ENCODE measurements at places on chromosomes 3 and 15.

DNA sequence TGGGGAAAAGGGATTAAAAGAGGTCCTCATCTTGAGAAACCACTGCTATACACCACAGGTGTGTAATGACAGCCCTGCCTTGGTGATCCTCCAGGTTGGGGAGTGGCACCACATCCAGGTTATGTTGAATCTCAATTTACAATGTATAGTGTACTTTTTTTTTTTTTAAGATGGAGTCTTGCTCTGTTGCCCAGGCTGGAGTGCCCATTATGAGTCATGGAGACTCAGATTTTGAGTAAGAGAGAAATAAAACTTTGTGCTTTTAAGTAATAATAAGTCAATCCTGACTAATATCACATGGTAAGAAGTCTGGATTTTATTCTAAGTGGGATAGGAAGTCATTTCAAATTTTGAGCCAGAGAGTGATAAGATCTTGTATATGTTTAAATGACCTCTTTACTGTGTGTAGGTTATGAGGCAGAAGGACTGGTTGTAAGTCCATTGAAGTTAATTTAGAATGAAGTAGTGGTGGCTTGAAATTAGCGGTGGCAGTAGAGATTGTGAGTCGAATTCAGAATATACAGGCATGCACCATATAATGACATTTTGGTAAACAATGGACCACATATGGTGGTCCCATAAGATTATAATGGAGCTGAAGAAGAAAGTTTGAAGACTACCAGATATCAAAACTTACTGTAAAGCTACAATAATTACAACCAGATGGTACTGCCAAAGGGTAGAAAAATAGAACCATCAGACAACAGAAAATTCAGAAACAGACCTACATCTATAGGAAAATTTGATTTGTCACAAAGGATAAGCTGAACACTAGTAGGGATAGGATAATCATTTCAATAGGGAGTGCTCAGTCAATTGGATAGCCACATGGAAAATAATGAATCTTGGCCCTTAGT lies 20.7 kb downstream of the POPDC2 start:
- no peaks in the 10 kb centered on the region for H3K27me3 ChIP-seq
- no peak for DNase-seq
- no peak overlapping the region for H3K27ac ChIP-seq
- H3K4me1 ChIP-seq: peaks cover 3% of the 10 kb centered on the region
- no peak overlapping the region for H3K4me3 ChIP-seq

DNA sequence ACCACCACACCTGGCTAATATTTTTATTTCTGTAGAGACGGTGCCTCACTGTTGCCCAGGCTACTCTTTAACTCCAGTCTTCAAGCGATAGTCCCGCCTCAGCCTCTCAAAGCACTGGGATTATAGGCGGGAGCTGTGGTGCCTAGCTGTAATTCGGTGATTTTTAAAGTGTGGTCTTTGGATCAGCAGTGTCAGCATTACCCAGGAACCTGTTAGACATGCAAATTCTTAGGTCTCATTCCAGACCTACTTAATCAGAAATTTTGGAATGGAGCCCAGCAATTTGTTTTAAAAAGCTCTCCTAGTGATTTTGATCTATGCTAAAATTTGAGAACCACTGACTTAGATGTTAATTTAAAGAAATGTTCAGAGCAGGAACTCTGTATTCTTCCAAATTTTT lies 51.9 kb downstream of the GOLM2 start:
- H3K4me3 ChIP-seq: no peak overlapping the region
- peaks cover 70% of the 10 kb centered on the region for H3K36me3 ChIP-seq
- H3K4me1 ChIP-seq: no peaks in the 10 kb centered on the region

DNA sequence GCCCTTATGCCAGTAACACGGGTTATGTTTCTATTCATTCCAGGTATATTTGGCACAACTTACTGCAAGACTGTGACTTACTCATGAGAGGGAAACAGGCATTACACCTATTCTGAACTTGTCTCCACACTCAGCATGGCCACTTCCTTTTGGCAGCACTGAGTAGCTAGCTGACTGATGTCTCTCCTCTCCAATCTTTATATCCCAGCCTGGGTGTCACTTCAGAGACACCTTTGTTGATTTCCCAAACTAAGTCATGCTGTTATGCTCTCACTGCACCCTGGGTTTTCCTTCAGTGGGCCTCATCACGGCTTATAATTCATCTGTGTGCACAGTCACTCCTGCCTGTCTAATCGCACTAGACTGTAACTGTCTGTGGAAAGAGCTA lies 114.8 kb downstream of the MYLK start:
- H3K36me3 ChIP-seq: no peaks in the 10 kb centered on the region
- no peak overlapping the region for H3K4me3 ChIP-seq
- H3K4me1 ChIP-seq: no peaks in the 10 kb centered on the region
- no peak overlapping the region for H3K27ac ChIP-seq
- DNase-seq: no peak

DNA sequence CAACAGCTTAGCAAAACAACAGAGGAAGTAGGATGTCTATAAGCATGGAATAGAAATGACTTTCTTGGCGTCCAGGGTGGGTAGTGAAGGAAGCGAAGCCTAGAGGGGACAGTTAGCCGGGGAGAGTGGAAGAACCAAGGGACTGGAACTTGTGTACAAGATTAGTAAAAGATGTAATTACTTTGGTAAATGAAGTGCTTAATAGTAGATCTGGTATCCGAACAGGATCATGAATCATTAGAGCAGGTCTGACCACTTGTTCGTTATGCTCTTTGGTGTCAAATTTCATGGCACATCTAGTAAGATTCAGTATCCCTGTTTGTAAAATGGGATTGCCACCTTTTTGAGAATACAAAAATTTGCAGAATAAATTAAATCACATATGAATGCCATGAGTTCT lies 112.5 kb upstream of the MLF1 start:
- no peak overlapping the region for H3K4me3 ChIP-seq
- no peak overlapping the region for H3K27ac ChIP-seq
- H3K4me1 ChIP-seq: no peaks in the 10 kb centered on the region
- no peak for DNase-seq
- no peaks in the 10 kb centered on the region for H3K36me3 ChIP-seq

DNA sequence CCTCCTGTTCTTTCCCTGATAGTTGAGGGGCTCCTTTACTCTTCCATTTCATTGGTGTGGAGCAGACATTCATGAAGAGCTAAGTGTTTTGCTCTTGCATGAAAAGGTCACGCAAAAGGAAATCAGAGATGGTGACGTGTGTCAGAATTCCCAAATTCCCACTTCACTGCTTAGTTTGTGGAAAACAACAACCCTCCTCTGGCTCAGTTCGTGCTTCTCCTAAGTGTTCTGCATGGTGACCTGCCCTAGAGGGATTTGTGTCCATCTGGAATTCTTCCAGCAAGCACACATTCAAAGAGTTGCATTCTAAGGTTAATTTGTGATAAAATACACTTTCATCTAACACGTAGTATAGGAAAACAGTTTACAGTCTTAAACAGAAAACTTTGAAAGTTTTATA lies 95.6 kb downstream of the IMPG2 start:
- H3K36me3 ChIP-seq: no peaks in the 10 kb centered on the region
- H3K27ac ChIP-seq: no peak overlapping the region
- no peaks in the 10 kb centered on the region for H3K4me1 ChIP-seq
- no peaks in the 10 kb centered on the region for H3K27me3 ChIP-seq
- no peak overlapping the region for H3K4me3 ChIP-seq

DNA sequence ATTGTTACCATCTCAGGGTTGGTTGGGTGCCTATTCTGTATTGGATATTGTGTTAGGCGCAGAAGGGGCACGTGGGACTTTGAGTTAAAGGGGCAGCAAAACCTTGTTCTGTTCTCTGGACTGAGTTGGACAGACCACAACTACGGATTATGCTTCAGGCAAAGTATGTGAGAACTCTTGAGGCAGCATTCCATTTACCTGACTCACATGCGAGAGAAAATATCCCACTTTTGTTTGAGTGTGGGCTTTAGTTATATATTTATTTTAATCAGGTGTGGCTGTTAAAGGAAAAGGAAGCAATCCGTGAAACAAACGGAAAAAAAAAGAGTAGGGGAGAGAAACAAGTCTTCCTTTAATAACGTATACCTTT lies 627 bp upstream of the PLS1 start:
- no peak for DNase-seq
- no peaks in the 10 kb centered on the region for H3K36me3 ChIP-seq
- peaks cover 4% of the 10 kb centered on the region for H3K4me1 ChIP-seq
- H3K27me3 ChIP-seq: no peaks in the 10 kb centered on the region

GRCh38 chr3:152316318-152316717 lies 47.6 kb downstream of the MBNL1 start:
- DNase-seq: no peak
- no peak overlapping the region for H3K27ac ChIP-seq
- no peaks in the 10 kb centered on the region for H3K27me3 ChIP-seq
- H3K4me3 ChIP-seq: no peak overlapping the region
- H3K4me1 ChIP-seq: peaks cover 39% of the 10 kb centered on the region

DNA sequence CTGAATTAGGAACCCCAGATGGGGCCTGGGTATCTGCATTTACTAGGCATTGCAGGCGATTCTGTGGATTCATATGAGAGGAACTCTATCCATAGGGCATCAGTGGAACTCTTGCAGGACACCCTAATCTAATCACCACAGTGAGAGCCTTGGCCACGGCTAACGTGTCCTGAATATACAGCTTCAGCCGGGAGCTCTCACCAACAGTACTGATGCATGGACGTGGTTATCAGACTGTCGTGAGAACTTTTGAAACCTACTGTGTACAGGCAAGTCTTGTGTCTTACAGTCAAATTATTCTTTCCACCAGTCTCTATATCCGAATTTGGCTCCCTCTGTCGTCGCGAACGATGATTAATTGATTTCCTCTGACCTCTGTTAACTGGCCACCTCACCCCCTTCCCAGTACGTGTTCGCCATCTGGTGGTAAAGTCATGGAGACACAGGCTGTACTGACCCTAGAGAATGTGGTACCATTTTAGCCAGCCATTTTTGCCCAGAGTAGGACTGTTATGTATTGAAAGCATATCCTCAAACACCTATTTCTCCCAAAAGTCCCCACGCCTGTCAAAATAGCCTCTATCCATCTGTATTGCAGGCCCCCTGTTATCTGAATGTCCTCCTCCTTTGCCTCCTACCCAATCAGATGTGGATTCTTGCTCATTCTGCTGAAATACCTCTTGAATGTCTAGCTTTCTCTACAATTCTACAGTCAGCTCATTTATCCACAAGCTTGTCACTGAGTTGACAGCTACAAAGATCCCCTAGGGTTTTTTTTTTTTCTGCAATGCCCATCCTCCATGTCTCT lies 39.7 kb downstream of the GLDN start:
- H3K27ac ChIP-seq: no peak overlapping the region
- H3K4me1 ChIP-seq: no peaks in the 10 kb centered on the region
- no peak overlapping the region for H3K4me3 ChIP-seq
- H3K27me3 ChIP-seq: no peaks in the 10 kb centered on the region
- peak; percentile 60 for DNase-seq
- H3K36me3 ChIP-seq: no peaks in the 10 kb centered on the region

- H3K27ac ChIP-seq: no peak overlapping the region
- no peaks in the 10 kb centered on the region for H3K4me1 ChIP-seq
- no peaks in the 10 kb centered on the region for H3K36me3 ChIP-seq
- no peak for DNase-seq
Measured at GRCh38 chr15:45132844-45133560, 3.2 kb downstream of the DUOX1 start.

DNA sequence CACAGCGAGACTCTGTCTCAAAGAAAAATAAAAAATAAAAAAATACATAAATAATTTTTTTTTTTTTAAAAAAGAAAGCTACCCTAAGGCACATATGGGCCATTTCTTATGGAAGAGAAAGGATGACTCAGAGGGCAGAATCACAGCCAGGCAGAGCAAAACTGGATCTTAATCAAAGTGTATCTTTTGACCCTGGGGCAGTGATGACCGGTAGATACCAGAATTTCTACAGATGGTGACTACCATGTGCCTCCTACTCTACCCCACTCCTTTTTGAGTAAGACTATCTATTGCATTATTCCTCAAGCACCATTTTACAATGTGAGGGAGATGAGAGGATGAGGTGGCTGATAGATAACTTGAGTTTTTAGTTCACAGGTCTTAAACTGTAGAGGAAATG lies 26.0 kb downstream of the TARS3 start:
- H3K36me3 ChIP-seq: peaks cover 95% of the 10 kb centered on the region
- H3K27me3 ChIP-seq: no peaks in the 10 kb centered on the region
- no peak for DNase-seq
- no peaks in the 10 kb centered on the region for H3K4me1 ChIP-seq
- no peak overlapping the region for H3K27ac ChIP-seq
- H3K4me3 ChIP-seq: no peak overlapping the region

DNA sequence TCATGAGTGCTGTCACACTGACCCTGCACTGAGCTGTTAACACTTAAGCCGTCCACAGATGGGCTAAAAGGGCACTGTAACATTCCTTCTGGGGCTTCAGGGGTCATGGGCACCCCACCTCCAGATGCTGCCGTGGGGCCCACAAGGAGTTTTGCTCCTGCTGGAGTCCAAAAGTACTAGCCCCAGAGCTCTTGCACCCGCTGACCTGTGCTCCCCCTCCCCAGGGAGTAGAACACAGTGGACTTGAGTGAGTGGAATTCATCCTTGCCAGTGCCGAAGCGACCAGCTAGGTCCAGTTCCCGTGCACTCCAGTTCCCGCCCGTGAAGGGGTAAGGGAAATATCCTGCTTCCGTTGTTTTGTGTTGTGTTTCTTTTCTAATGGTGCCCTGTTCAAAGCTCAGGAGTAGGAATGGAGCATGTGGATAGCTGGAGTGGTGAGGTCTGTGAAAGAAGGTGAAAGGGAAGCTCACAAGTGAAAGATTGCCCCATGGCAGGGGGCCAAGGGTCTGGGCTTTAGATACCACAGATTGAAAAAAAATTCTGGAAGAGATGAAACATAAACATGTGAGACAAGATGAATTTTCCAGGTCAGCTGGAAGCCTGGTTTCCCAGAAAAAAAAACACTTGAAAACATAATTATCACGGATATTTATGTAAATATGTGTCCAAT lies 36.6 kb downstream of the SLCO2A1 start:
- no peaks in the 10 kb centered on the region for H3K27me3 ChIP-seq
- H3K36me3 ChIP-seq: no peaks in the 10 kb centered on the region
- H3K4me3 ChIP-seq: no peak overlapping the region
- DNase-seq: no peak
- no peaks in the 10 kb centered on the region for H3K4me1 ChIP-seq

GRCh38 chr3:71998995-71999673 lies 214.2 kb upstream of the PROK2 start:
- H3K27ac ChIP-seq: no peak overlapping the region
- DNase-seq: no peak
- no peak overlapping the region for H3K4me3 ChIP-seq

DNA sequence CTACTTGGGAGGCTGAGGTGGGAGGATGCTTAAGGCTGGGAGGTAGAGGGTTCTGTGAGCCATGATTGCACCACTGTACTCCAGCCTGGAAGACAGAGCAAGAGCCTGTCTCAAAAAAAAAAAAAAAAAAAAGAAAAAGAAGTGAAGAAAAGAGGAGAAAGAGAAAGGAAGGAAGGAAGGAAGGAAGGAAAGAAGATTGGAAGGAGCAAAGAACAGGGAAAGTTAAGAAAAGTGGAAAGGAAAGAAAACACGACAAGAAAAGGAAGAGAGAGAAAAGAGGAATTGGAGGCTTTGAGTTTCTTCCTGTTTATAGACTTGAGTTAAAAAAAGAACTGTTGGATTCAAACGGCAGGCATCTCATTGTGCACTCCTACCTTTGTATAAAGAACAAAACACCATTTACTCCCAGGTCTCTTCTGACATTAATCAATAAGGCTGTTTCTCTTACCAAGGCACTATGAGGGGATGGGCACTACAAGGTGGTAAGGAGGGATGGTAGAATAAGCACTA lies 73.5 kb downstream of the EDEM1 start:
- no peaks in the 10 kb centered on the region for H3K4me1 ChIP-seq
- H3K27me3 ChIP-seq: no peaks in the 10 kb centered on the region
- no peak overlapping the region for H3K4me3 ChIP-seq
- DNase-seq: no peak
- H3K27ac ChIP-seq: no peak overlapping the region

GRCh38 chr15:51878446-51879386 lies 49.3 kb downstream of the TMOD3 start:
- no peak for DNase-seq
- no peak overlapping the region for H3K4me3 ChIP-seq
- no peaks in the 10 kb centered on the region for H3K36me3 ChIP-seq
- H3K4me1 ChIP-seq: peaks cover 6% of the 10 kb centered on the region
- H3K27ac ChIP-seq: peak overlapping the region; percentile 70

All from tibial nerve (tissue), 4 donors.